ENCODE measurements at places on chromosomes 13 and 19.
A peak's percentile ranks its signal among the peaks of the same experiment; 100 is the strongest.

- no peak for DNase-seq
These were observed 3.7 kb downstream of the ZNF136 start for GRCh38 chr19:12166626-12167025.

GRCh38 chr13:30850204-30850866 lies 55.7 kb upstream of the MEDAG start:
- no peak for DNase-seq

- DNase-seq: peak; percentile 93
These were observed at the start of gene N4BP2L1 for GRCh38 chr13:32427852-32428580. TSS of gene N4BP2L1 (minus strand) at chr13:32428130. CDS start at chr13:32428082, 48 bp downstream.

DNA sequence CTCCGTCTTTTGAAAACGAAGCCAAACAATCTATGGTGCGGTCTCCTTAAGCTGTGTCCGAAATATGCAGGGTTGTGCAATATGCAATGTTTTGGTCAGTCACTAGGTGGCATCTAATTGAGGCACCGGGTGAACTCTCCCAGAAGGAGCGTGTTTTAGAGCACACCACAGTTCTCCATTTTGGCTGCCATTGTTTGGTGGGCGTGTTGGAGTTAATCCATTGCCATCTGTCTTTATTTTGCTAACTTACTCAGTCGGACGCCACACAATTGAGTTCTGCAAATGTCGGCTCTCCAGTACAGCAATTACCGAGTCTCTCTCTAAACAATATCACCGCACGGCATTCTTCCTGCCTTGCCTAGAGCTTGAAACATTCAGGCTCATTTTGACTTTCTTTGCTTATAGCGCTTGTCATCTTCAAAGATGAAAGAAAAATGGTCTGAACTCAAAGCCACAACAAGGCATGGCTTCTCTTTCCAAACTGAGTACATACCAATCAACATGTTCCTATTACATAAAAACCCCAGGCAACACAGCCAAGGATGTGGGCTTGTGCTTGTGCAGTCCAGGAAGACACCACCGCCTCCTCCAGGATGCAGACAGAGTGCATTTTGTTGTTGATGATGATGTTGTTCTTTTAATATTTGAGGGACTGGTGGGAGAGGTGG lies 182.0 kb upstream of the SERP2 start:
- peak; percentile 41 for DNase-seq

DNA sequence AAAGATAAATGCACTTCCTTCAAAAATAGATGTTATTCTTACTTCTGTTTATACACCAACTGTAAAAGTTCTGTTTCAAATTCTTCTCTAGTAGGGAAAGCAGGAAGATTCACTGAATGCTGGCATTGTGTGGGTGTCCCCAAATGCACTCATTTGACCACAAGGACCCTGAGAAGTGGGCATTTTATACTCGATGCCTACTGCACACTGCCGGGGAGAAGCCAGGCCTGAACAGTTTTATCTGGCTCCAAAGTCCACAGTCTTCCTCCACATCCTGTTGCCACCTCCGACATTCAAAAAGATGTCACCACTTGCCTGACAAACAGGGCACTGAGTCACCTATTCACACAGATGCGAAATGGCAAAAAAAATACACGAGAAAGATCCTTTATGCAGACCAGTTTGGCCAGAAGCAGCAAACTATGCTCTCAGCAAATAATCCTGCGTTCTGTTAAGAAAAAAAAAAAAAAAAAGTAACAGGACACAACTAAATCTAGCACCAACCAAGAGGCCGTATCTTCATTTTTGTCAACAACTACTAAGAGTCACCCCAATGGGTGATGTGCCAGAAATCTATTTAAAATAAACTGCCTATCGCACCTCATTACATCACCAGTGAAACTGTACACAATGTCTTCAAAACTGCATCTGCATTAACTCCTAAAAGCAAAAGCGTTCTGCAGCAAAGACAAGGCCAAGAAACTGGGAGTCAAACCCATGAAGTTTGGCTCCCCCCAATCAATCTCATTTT lies 6.2 kb downstream of the ZC3H4 start:
- DNase-seq: peak; percentile 44

DNA sequence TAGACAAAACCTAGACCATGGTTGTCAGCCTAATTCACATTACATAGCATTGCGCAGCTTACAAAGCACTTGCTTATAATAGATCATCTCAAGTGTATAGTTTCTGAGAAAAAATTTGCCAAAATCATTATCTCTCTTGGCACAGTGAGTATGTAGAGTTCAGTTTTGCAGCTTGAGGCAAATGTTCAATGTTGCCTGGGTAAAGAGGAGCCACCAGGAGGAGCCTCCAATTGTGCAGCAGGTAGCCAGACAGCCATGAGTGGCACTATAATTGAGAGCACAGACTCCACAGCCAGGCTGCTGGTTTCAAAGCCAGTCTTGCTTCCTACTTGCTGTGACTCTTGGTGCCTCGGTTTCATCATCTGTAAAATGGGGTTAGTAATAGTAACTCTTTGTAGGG lies 24.0 kb upstream of the OLFM4 start:
- no peak for DNase-seq

DNA sequence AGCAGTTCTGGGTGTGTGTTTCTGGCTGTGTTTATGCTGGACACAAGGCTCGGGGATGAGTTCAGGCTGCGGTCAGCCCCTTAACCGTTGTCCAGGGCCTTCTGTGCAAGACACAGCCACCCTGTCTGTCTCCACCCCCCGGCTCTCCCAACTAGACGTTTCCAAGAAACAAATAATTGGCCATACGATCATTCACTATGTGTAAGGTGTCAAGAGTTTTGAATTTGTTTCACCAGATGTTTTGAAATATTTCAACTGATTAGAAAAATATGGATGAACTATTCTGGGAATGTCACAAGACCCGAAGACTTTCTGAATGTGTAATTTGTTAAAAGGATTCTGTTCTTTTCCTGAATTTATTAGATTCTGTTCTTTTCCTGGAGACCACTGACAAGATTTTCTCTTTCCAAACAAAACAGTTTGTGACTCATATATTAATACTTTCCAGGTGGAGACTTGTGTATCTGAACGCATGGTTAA lies 318.2 kb downstream of the MYO16 start:
- DNase-seq: no peak
